K562 (cell line): ENCODE measurements at places on chromosomes 16 and 17.

- no peak for DNase-seq
Observed at GRCh38 chr17:3968015-3968414, 3.8 kb upstream of the ATP2A3 start.

DNA sequence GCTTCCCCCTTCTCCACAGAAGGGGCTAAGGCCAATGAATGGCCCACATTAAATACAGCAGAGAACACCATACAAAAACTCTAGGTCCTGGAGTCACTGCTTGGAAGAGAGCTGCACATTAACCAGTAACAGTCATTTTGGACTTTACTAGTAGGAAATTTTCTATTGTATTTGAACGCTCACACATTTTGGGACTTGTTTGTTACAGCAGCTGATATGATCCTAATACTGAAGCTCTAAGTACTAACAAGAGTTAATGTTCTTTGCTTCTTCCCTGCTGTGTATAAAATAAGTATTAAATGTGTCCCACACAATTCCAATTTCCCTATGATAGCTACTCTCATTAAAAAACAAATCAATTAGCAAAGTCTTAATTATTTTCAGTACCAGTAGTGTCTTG is 148.3 kb upstream of the IRX3 start:
- no peak for DNase-seq

DNA sequence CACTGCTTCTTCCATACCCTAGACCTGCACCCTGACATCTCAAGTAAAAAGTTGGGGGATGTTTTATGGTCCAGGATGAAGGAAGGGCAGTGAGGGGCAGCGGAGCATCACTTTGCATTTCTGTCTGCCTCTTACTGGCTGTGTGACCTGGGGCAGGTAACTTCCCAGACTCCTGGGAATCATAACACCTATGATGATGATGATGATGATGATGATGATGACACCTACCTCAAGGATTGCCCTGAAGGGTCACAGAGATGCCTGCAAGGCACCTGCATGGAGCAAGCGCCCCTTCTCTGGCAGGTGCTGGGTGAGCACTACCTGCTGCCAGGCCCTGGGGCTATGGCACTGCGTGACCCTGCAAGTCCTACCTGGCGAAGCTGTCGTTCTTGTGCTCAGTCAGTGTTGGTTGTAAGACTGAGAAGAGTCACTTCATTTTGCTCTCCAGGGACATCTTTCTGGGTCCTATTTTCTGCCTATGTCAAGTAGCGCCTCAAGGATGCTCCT is 46.2 kb upstream of the STH start:
- no peak for DNase-seq

- DNase-seq: no peak
Observed at GRCh38 chr17:64130559-64131001, 636 bp upstream of the ERN1 start.

- DNase-seq: no peak
Observed at GRCh38 chr17:43171586-43172487, 823 bp downstream of the NBR1 start.

GRCh38 chr16:27918755-27919154 is 144.8 kb downstream of the GSG1L start:
- DNase-seq: no peak

DNA sequence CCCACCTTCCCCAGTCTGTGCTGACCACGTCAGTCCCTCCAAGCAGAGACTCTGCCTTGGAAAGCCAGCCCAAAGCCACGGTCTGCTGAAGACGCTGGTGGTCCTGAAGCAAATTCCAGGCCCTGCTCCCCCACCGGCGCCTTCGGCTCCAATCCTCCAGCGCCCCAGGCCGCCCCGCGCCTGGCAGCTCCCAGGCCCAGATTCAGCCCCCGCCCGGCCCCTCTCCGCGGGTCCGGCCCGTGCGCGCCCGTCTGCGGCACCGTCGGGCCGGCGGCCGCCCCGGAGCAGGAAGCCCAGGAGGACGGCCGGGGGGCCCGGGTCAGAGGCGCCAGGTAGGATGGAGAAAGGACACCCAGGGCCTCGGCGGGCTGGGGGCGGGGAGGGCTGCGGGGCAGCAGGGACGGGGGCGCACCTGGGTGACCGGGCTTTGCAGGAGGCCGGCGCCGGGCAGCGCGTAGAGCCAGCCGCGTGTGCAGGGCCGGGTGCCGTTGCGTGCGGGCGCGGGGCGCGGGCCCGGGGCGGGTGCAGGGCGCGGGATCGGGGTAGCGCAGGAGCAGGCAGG is 594 bp upstream of the SLC22A31 start:
- DNase-seq: no peak

GRCh38 chr16:70778901-70779309 is 22.1 kb downstream of the VAC14 start:
- DNase-seq: peak; percentile 25

DNA sequence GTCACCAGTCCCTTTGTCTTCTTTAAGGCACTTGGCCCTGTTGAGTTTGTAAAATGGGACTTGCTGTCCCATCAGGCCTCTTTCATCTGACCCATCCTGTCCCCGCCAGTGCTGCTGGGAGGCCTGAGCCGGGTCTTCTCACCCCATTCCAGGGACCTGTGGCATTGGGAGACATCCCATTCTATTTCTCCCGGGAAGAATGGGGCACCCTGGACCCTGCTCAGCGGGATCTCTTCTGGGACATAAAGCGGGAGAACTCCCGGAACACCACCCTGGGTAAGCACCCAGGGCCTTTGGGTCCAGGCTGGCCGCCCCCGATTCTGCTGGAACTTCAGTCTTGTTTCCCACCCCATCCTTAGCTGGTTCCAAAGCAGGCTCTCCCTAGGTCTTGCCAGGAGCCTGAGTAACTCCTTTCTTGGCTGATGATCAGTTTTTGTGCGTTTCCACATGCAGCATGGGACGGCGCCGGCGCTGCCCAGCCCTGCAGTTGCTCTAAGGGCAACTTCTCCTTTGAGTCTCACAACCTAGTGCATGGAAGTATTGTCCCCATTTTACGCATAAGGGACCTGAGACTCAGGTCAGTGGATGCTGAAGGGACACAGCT is 4.1 kb downstream of the ZNF213 start:
- no peak for DNase-seq

- no peak for DNase-seq
Observed at GRCh38 chr17:9242497-9242881, 221.2 kb downstream of the NTN1 start.

- DNase-seq: no peak
Observed at GRCh38 chr17:57902800-57903759, 52.1 kb downstream of the CUEDC1 start.

DNA sequence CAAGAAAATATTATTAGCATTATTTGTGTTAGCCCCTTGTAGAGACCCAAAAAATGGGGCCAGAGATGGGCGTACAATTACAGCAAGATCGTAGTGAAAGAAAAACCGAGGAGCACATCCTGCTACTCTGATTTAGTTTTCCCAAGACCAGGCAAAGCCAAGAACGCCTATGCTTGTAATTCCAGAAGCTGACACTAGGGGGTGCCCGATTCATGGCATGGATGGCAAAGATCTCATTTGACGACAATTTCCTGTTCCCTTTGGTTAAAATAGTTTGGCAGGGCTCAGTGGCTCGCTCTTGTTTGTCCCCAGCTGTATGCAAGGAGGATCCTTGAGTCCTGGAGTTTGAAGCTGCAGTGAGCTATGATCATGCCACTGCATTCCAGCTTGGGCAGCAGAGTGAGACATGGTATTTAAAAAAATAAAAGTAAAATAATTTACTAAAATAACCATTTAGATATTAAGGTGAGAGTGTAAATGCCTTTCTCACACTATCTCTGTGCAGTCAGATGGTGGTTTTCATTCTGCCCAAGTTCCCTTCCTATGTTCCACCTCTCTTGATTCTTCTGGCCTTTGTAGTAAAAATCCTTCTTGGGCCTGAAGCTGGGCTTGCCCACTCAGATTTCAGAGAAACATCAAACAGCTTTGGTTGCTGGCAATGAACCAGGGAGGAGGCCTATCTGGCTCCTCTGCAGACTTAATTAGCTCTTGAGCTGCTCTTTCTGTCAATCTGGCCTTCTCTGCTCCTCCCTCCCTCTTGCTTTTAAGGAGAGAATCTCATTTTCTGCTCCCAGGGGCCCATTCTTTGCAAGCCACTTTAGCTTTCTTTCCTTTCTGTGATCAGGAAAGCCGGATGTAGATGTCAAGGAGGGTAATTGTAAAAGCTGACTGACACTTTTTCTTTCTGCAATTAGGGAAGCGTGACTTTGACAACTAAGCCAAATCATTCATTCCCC is 31.2 kb downstream of the TMEM238L start:
- peak; percentile 26 for DNase-seq

- DNase-seq: no peak
Observed at GRCh38 chr16:53809088-53809932, 105.4 kb downstream of the FTO start.

DNA sequence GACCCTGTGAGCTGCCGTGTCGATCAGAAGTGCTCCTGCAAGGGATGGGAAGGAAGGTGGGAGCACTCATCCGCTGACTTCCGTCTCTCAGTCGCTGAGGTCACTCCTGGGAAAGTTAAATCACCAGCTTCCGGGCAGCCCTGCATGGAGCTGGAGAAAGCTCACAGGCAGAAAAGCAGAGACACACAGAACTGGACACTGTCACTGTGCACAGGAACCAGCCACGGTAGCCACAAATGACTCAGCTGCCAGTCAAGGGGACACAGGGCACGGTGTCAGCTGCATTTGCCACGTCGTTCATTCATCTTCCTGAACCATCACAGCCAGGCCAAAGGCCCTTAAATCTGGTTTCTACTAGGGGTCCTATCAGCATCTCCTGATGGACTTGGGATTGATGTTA is 226.4 kb upstream of the PSMD7 start:
- DNase-seq: no peak

DNA sequence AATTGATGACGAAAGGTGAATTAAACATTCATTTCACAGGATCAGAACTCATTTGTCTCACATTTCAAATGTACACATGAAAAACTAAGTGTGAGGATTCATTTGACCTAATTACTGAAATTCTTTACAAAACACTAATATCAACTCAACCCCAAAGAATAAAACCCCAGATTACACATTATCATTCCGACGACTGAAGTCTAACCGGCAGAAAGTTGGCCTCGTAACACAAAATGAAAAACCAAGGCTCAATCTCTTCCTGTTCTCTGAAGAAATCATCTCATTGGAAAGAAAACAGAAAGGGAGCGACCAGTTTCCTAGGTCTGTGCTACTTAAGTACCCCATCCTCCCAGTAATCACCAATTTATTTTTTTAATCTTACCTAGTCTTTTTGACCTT is 1.8 kb downstream of the JPT1 start:
- DNase-seq: no peak

DNA sequence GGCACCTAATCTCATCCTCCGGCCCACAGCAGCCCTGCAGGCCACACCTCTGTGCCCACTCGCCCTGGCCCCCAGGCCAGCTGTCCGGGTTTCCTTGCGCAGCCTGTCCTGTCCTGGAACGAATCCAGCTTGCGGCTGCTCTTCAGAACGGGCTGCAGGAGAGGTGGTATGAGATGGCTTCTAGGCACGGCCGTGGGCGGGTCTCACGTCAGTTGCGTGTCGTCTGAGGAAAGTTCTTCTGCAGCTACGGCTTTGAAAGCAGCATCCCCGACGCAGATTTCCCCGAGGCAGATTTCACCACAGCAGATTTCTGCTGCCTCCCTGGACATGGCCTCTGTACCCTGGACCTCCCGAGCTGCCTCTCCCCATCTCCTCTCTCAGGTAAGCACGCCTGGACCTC is 18.2 kb downstream of the GALNS start:
- no peak for DNase-seq

DNA sequence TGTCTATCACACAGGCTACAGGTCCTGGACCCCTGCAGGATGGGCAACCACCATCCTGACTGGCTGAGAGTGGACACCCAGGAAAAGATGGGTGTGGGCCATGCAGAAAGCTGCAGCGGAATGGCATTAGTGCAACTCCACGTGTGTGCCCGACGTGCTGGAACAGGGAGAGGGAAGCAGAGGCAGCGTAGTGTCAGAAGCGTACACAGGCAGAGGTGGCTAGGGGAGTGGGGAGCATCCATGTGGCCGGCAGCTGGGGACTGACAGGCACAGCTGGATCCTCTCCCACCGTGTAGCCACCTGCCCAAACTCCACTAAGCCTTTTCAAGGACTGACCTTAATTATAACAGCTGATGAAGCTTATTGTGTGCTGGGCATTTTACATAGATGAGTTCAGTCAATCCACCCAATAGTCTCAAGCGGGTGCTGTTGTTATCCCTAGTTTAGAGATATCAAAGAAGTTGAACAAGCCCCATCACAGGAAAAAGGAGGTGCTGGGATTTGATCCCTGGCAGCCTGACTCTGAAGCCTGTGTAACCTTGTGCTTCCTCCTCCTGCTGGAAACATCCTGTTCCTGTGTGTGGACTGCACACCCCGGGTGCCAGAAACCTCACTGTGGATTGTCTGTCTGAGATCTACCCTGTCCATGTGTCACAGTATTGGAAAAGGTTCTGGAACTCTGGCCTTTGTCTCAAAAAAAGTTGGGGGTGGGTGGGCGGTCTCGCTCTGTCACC is 114.0 kb downstream of the PRKCA start:
- DNase-seq: no peak

- DNase-seq: no peak
Observed at GRCh38 chr17:78170692-78171590, 2.6 kb downstream of the SYNGR2 start.

DNA sequence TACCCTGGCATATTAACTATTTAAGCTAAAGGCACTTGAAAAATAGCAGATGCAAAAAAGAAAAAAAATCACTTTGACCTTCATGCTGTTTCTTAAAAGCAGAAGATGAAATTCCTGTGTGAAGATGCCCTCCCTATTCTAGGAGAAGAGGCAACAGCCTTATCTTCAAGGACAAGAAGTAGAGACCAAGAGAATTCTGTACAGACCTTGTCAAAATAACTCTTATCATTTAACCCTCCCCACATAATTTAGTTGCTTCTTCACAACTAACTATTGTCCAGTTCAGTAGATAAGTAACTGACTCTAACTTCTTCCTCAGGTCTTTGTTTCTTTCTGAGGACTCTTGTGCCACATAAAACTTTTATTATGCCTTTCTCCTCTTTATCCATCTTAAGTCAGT is 72.0 kb upstream of the MARCHF10 start:
- peak; percentile 31 for DNase-seq

DNA sequence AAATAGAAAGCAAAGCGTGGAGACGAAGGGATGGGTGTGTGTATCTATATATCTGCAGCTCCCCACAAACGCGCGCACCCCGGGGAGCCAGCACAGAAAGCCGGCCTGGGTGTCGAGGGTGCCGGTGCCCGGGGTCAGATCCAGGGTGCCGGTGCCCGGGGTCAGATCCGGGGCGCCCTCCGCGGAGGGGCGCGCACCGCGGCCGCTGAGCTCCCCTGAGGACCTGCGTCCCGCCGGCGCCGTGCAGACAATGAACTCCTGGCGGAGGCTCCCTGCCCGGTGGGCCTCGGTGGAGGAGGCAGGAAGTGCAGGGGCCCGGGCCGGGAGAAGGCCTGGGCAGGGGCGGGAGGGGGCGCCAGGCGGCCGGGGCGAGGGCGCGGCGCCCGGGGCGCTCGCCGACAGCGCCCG is 1.1 kb downstream of the ZNF423 start:
- DNase-seq: no peak

GRCh38 chr16:27447301-27447700 is 45.3 kb downstream of the IL21R start:
- DNase-seq: no peak

- DNase-seq: no peak
Observed at GRCh38 chr16:56610017-56610608, 1.7 kb downstream of the MT2A start.
